Daoy (cell line): ENCODE measurements at places on chromosomes 5 and 9. TPM values are rescaled to one million over a fixed set of nuclear protein-coding genes. Genes with fewer than 3 reads are reported as not detected.

DNA sequence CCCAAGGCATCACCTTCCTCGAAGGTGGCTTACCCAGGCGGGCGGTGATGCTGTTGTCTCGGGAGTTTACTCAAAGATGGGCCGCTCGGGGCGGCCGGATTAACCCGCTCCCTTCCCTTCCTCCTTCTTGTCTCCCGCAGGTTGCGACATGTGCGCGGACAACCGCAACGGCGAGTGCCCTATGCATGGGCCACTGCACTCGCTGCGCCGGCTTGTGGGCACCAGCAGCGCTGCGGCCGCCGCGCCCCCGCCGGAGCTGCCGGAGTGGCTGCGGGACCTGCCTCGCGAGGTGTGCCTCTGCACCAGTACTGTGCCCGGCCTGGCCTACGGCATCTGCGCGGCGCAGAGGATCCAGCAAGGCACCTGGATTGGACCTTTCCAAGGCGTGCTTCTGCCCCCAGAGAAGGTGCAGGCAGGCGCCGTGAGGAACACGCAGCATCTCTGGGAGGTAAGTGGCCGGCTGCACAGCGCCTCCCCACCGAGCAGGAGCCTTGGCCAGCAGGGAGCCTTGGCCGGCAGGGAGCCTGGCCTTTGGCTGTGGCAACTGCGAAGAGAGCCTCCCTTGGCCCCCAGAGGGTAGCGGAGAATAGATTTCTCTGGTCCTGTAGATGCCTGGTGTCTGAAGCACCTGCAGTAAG, 10.6 kb downstream of the PRDM6 start:
- DNase-seq = peak; percentile 20

GRCh38 chr5:175484829-175485228, 6.5 kb downstream of the SFXN1 start:
- no peak for DNase-seq

GRCh38 chr5:130068988-130069387, 164.7 kb downstream of the CHSY3 start:
- no peak for DNase-seq

DNA sequence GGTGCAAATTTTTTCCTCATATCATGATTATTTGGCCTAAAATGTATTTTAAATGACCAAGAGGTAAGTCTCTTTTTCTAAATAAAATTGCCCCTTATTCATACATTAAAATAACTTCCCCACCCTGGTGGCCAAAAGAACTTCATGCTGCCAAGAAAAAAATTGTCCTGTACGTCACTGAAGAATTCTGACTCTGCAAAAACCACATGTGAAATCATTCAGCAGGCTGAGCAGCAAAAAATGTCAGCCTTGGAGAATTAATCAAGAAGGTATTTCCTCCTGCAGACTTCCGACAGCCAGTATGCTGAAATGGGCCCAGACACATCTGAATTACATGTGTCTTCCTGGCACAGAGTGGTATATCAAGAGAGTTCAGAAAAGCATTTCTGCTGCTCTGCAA, 94.6 kb upstream of the HMHB1 start:
- DNase-seq = peak; percentile 52

GRCh38 chr9:89635816-89636215, 31.0 kb downstream of the GADD45G start:
- DNase-seq = peak; percentile 60

- DNase-seq = no peak
Measured at GRCh38 chr9:6098431-6098830, 83.0 kb upstream of the RANBP6 start.

- DNase-seq = no peak
Measured at GRCh38 chr5:150987746-150988145, 32.6 kb upstream of the GPX3 start.

- DNase-seq = no peak
Measured at GRCh38 chr5:72467461-72467860, 39.7 kb downstream of the ZNF366 start.

YTHDC2 gene
- 21.3 and 31.4 TPM in 2 replicates for total RNA-seq

ELOVL7 gene
- total RNA-seq = 4.6 and 8.3 TPM in 2 replicates

PCDHGC3 gene
- 37.0 and 41.5 TPM in 2 replicates for total RNA-seq

PCDHAC1 gene
- 1.6 and 3.1 TPM in 2 replicates for total RNA-seq

IL9 gene
- total RNA-seq = not detected in 2 replicates

PCDHB8 gene
- total RNA-seq = 6.7 and 8.3 TPM in 2 replicates
